Thoracic aorta (tissue), 2 donors: ENCODE measurements at places on chromosomes 3 and 15. TPM values are rescaled to one million over a fixed set of nuclear protein-coding genes. Genes with fewer than 3 reads are reported as not detected.

DNA sequence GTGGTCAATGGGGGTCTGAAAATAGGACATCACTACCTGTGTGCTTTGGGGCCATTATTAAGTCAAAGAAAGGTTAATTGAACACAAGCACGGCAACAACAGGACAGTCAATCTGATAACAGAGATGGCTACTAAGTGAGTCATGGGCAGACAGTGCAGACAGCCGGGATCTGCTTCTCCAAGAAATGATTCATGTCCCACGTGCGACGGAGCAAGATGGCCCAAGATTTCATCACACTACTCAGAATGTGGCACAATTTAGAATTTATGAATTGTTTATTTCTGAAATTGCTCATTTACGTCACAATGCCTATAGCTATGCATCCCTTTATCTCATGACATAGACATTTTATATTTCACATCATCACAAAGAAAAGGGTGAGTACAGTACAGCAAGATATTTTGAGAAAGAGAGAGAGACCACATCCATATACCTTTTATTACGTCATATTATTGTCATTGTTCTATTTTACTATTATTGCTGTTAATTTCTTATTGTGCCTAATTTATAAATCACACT, 770.6 kb upstream of the NR2F2 start:
- DNase-seq, result no peak

SENP8 gene
- 0.54 TPM for total RNA-seq

DNA sequence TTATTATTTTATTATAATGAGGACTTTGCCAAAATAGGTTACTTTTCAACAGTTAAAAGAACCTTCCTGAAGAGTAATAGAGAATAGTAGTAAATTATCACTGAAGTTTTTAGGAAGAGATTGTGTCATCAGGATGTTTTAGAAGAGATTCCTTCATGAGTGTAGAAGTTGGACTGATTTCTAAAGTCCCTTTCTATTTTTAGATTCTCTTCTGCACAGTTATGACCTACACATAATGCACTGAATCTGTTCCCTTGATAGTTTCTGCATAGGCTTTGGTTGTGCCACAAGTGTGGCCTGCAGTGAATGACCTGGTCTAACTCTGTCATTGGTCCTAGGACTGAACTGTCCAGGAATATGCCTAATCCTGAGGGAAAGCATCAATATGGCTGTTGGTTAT, 23.9 kb downstream of the SLC35A5 start:
- DNase-seq, result no peak

SLC2A2 gene
- not detected for total RNA-seq
